Stimulated activated CD8-positive, alpha-beta memory T cell treated with anti-CD3 and anti-CD28 coated beads, Interleukin-4, amount 100 ng/mL, for 48 hours (primary cell): ENCODE measurements at places on chromosomes 5 and 9.

GRCh38 chr5:33736510-33736909 is 155.3 kb downstream of the ADAMTS12 start:
- DNase-seq: no peak

- peak; percentile 73 for DNase-seq
Observed at GRCh38 chr9:137295238-137295811, 6.7 kb downstream of the NRARP start.

GRCh38 chr9:13410566-13411031 is 131.1 kb upstream of the MPDZ start:
- DNase-seq: no peak

GRCh38 chr5:65142511-65143011 is 339.2 kb downstream of the ADAMTS6 start:
- DNase-seq: no peak
